Activated CD4-positive, alpha-beta T cell treated with anti-CD3 and anti-CD28 coated beads for 36 hours (primary cell): ENCODE measurements at places on chromosomes 4 and X.
A peak's percentile ranks its signal among the peaks of the same experiment; 100 is the strongest.

GRCh38 chrX:14546190-14546589, 16.9 kb downstream of the GLRA2 start:
- DNase-seq = no peak

DNA sequence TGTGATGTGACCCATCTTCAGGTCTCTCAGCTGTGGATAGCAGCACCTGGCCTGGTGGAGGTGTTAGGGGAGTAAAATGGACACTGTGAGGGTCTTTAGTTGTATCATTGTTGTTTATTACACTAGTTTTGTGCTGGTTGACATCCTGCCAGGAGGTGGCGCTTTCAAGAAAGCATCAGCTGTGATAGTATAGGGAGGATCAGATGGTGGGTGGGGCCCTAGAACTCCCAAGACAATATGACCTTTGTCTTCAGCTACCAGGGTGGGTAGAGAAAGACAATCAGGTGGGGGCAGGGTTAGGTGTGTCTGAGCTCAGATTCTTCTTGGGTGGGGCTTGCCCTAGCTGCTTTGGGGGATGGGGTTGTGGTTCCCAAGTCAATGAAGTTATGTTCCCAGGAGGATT, 162.8 kb downstream of the PPP1R2C start:
- DNase-seq = peak; percentile 24

GRCh38 chr4:20995015-20995414, 294.8 kb downstream of the PACRGL start:
- DNase-seq = no peak

DNA sequence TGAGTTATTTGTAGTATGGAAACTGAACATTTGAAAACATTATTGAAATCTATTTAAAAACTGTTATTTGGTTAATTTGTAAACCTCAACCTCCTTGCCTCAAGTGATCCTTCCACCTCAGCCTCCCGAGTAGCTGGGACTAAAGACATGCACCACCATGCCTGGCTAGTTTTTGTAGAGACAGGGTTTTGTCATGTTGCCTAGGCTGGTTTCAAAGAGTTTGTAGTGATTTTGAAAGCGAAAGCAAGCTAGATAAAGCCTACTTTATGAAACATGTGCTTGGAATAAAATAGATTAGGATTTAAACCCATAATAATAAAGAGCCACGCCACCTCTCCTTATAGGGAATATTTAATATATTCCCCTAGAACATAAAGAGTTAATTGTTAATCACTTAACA, 23.5 kb downstream of the ARSJ start:
- no peak for DNase-seq

DNA sequence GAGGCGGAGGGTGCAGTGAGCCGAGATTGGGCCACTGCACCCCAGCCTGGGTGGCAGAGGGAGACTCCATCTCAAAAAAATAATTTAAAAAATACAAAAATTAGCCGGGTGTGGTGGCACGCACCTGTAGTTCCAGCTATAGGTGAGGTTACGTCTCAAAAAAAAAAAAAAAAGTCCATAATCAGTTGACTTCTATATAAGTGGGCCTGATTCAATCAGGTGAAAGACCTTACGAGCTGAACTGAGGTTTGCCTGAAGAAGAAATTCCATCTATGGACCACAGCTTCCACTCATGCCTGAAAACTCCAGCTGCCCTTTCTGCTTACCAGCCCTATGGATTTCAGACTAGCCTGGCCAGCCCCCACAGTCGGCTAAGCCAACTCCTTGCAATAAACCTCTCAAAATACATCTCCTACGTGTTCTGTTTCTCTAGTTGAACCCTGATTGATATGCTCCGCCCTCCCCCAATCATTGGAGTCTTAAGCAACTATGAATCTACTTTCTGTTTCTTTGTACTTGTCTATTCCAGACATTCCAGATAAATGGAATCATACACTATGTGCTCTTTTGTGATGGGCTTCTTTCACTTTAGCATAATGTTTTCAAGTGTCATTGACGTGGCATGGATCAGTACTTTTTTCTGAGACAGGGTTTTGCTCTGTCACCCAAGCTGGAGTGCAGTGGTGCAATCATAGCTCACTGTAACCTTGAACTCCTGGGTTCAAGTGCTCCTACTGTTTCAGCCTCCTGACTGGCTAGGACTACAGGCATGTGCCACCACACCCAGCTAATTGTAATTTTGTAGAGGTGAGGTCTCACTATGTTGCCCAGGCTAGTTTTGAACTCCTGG, 36.6 kb downstream of the SAT1 start:
- DNase-seq = no peak

DNA sequence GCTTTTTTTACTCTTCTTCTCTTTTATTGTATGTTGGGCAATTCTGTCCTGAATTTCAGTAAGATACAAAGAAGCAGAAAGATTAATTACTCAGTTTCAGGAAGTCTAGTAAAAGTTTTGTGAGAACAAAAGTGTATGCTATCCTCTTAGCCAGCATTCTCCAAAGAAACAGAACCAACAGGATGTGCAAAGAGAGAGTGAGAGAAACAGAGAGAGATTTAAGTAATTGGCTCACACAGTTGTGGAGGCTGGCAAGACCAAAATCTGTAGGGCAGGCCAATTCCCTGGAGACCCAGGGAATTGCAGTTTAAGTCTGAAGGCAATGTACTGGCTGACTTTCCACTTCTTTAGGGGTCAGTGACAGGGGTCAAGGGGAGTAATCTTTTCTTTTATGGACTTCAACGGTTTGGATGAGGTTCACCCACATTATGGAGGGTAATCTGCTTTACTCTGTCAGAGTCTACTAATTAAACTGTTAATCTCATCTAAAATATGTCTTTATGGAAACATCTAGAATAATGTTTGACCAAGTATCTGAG, 59.2 kb upstream of the SLC39A8 start:
- no peak for DNase-seq

DNA sequence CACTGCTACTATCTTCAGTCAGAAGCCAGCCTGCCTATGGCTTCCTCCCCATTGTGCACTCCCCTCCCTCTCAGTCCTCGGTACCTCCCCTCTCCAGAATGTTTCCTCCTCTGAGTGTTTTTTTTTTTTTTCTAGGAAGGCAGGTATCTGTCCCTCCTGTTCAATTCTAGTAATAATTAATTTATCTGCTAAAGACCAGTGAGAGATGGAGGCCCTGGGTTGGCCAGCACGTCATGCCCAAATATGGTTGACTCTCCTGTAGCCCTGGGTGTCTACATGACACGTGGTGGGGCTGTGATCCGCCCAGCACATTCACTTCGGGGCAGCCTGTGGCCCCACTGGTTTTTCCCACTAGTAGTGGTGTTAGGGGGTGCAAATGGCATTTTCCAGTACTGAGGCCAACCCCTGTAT, 1.8 kb downstream of the FLNA start:
- peak; percentile 65 for DNase-seq
